ENCODE measurements at places on chromosomes 5 and 9.

DNA sequence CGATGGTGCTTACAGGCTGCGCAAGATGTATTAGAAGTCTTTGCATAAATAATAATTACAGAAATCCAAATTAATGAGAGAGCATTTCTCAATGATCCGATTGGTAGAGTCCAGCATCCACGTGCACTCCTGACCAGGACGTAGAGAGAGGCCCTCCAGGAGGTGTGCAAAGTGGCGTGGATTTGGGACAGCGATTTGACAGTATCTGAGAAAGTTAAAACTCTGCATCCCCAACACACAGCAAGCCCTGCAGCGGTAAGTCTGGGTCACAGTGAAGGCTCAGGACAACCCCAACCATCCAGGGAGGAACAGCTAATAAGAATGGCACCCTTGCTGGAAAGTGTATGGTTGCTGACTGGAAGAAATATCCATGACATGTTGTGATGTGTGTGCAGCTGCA lies 180.2 kb downstream of the AUH start:
- no peak for DNase-seq

DNA sequence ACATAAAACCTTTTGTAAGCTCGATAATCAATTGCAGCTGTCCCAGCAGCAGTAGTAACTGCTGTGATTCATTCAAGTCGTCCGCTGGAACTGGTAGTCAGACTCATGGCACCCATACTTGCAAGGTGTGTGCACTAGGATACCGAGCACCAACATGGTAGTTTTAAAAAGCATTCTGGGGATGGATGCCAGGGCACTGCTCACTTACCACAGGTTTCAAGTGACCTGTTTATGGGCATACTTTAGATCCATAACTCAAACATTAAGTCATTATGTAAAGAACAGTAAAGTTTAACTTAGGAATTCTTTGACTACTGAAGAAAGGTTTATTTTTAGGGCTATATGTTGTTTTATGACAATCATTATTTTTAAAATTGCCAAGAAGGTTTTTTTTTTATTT lies 2277.6 kb downstream of the MAT2B start:
- DNase-seq, result no peak

DNA sequence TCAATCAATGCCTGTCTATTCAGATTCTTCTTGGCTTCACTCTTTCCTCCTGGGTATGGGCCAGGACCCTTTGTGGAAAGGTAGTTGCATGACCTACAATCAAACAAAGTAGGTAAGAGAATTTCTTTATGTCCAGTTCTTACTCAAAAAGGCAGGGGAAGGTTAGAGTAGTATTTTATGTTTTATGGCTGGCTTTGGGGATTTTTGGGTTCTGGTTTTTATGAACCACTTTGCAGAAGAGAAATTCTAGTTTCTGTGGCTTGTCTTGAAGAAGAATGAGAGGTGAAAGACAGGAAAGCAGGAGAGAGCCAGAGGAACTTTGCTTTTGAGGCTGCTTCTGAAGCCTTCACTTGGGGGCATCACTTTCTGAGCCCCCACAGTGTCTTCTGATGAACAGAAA lies 14.7 kb upstream of the CRHBP start:
- DNase-seq, result no peak

GRCh38 chr5:149426931-149427330 lies 47.8 kb upstream of the IL17B start:
- no peak for DNase-seq

GRCh38 chr9:77512876-77513275 lies 135.2 kb downstream of the GNA14 start:
- DNase-seq, result no peak

DNA sequence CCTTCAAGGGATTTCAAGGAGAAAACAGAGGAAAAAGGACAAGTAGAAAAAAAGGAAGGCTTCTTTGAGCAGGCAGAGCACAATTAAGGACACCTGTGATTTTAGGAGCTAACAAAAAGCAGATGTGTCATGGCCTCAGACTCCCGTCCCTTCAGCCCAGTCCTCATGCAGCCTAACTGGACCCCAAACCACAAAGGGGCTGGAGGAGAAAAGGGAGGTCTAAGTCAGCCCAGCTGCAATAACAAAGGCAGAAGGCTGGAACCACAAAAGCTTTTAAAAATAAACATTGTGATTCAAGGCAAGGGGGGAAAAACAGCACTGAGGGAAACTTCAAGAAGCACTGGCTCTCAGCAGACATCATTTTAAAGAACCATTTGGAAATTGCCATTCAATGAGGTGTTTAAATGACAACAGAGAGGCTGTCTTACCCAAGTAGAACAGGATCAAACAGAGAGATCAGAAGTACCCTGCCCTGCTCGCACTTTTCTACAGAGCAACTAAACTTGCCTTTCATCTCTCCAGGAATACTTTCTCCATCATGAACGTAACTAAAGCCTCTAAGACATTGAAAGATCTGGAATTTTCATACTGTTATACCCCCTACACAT lies 89.3 kb downstream of the SEMA5A start:
- no peak for DNase-seq

- no peak for DNase-seq
Observed at GRCh38 chr5:65969539-65970393, 43.4 kb downstream of the ERBIN start.

GRCh38 chr5:179257176-179257682 lies 88.0 kb downstream of the ADAMTS2 start:
- DNase-seq, result no peak

DNA sequence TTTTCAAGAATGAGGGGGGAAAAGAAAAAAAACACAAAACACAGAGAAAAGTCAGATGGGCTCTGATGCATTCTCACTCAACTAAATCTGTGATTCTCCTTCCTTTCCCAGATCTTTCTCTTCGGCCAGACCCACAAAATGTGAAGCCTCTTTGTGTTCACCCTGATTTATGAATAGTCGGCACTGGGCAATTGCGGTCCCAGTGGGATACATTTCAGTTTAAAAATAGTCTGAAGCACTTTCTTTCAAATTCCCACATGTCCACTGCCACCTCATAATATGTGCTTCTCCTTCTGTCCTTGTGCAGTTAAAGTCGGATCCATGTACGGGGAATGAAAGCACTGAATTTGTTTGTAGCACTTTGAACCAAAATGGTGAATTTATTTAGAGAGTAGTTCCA lies 995.4 kb upstream of the WWC1 start:
- no peak for DNase-seq

- no peak for DNase-seq
Observed at GRCh38 chr5:95184924-95185323, 100.0 kb downstream of the MCTP1 start.

DNA sequence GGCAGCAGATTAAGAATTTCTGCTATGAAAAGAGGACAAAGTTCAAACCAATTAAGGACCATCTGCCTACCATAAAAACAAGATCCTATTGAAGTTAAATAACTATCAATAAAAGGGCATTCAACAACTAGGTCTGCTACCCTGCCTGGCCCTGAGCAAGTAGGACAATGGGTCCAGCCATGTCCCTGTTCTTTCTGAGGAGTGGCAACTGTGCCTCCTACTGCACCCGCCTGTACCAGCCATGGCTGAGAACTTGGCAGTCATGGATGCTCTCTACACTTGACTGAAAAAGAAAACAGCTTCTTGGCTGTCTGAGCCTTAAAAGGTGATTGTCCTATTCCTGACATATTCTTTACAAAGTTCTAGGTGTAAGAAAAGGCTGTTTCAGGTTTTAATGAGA lies 652.4 kb downstream of the PDE4D start:
- DNase-seq, result no peak

DNA sequence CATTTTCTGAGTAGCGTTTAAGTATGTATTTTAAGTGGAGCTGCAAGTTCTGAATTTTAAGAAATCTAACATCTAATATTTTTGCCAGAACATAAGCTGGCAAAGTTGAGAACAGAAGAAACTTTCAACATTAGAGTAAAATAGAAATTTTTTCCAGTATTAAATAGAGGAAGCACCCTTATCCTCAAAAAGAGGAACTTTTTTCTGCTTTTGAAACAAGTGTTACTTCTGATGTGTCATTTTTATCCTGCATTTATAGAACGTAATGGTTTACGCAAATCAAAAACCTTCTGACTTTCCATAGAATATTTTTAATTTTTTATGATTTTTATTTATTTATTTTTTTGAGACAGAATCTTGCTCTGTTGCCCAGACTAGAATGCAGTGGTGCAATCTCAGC lies 21.8 kb downstream of the ZBED3 start:
- no peak for DNase-seq

GRCh38 chr9:111272581-111272980 lies 57.4 kb downstream of the OR2K2 start:
- no peak for DNase-seq

DNA sequence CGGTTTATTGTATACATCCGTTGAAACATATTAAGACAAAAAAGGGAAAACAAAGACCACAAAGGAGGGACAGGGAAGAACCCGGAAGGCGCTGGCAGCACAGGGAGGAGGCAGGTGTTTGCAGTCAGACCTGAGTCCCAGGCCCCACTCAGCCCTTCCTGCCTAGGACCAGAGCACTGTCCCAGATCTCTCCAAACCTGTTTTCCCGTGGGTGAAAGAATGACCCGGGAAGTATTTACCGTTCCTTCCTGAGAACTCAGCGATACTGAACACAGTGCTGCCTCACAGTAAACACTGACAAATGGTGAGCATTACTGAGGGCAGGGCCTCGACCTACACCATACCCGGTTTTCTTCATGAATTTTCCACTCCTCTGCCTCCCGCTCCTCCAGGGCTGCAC lies 1.2 kb downstream of the ABO start:
- DNase-seq, result no peak

DNA sequence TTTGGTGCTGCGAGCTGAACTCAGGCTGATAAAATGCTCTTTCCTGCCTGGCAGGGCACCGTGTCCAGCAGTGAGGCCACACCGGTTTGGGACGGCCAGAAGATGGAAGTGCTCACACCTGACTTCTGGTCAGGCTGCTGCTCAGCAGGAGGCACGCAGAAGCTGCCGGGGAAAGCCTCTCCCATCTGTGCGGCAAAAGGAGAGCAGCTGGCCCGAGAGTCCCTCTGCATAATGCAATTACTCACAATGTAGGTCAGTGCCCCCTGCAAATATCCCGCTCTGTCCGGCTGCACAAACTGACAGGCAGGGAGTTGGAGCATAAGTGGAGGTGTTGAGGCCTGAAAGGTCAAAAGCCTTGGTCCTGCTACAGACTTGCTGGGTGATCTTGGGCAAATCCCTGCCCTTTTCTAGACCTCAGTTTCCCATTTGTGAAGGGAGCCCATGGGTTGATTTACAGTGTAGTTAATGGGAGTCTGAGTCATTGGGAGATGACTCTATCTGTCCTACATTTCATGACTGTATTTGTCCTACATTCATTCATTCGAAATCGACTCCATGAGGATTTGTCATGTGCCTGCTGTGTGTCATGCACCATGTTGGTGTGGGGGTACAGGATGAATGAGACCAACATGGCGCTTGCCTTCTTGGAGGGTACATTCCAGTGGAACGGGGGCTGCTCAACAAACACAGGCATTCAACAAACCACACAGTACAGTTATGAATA lies 61.8 kb upstream of the TBC1D2 start:
- DNase-seq, result no peak

DNA sequence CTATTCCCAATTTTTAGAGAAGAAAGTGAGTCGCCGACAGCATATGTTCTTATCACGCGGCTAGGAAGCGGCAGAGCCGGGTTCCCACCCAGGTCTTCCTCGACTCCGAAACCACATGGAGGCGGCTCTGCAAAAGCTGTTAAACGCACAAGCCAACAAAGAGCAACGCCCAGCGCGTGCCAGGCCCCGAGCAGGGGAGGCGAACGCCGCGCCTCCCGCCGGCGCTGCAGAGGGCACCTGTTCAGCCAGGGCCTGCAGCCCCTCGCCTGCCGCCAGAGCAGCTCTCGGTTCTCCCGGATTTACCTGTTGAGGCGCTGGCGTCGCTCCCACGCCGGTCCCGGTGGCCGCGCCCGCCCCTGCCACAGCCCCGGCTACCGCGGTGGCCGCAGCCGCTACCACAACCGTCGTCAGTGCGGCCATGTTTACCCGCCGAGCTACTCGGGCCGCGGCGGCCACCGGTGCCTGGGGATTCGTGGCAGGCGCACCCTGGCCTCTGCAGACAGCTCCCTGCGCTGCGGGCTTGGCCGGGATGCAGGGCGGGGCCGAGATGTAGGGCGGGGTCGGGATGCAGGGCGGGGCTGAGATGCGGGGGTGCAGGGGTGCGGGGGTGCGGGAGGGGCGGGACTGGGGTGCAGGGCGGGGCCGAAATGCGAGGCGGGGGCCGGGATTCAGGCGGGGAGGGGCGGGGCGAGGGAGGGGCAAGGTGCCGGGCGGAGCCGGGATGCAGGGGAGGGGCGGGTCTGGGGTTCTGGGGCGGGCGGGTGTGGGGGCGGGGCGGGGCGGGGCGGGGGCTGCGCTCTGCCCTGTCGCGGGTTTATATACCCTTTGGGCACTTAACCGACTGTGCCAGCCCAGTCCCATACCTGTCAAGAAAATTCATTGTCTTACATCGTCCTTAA lies at the start of gene CCDC112:
TSS of gene CCDC112 (minus strand) at position 531 of the 899 bp plus-strand sequence. CDS start at position 420, 111 bp downstream.
- DNase-seq, result peak; percentile 66

- no peak for DNase-seq
Observed at GRCh38 chr5:137575847-137576246, 76.7 kb upstream of the SPOCK1 start.

GRCh38 chr9:28650327-28650726 lies 1077.0 kb upstream of the C9orf72 start:
- no peak for DNase-seq

- no peak for DNase-seq
Observed at GRCh38 chr5:6581559-6582426, 51.1 kb downstream of the NSUN2 start.

DNA sequence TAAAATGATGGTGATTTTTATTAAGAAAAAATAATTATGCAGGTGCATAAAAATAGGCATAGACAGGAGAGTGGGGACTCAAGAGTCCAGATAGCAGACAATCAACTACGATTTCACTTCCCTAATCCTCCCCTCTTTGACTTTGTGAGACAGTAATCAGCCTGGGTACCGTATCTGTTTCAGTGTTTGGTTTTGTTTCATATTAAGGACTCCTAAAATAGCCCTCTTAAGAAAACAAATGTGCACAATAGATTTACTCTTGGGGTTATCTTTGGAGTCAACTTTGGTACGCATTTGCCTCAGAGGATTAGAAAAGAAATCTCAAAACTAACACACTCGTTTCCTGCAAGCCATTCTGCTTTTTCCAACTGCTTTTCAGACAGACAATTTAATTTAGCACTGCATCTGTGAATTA lies 96.3 kb downstream of the ZNF608 start:
- no peak for DNase-seq

- DNase-seq, result no peak
Observed at GRCh38 chr5:139823757-139824355, 28.2 kb downstream of the PSD2 start.

- DNase-seq, result no peak
Observed at GRCh38 chr5:111461934-111462333, 50.4 kb downstream of the STARD4 start.

GRCh38 chr9:1845425-1845824 lies 169.7 kb upstream of the SMARCA2 start:
- no peak for DNase-seq
